ENCODE measurements at places on chromosomes 1 and 21.

- DNase-seq: no peak
These were observed 791 bp upstream of the PIK3R3 start for GRCh38 chr1:46133181-46133658.

DNA sequence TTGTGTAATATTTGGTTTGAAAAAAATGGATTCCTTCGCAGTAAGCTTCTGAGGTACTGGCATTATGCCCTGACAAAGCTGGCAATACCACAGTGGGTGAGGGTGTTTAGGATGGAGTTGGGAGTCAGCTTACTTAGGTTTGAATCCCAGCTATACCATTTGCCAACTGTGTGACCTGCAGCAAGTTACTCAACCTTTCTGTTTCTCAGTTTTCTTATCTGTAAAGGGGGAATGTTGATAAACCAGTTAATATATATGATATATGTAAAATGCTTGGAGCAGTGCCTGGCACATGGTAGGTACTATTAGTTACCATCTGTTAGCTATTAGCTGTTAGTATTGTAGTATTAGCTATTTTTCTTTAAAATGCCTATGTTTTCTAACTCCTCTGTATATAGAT is 4.9 kb upstream of the HDGF start:
- no peak for DNase-seq

DNA sequence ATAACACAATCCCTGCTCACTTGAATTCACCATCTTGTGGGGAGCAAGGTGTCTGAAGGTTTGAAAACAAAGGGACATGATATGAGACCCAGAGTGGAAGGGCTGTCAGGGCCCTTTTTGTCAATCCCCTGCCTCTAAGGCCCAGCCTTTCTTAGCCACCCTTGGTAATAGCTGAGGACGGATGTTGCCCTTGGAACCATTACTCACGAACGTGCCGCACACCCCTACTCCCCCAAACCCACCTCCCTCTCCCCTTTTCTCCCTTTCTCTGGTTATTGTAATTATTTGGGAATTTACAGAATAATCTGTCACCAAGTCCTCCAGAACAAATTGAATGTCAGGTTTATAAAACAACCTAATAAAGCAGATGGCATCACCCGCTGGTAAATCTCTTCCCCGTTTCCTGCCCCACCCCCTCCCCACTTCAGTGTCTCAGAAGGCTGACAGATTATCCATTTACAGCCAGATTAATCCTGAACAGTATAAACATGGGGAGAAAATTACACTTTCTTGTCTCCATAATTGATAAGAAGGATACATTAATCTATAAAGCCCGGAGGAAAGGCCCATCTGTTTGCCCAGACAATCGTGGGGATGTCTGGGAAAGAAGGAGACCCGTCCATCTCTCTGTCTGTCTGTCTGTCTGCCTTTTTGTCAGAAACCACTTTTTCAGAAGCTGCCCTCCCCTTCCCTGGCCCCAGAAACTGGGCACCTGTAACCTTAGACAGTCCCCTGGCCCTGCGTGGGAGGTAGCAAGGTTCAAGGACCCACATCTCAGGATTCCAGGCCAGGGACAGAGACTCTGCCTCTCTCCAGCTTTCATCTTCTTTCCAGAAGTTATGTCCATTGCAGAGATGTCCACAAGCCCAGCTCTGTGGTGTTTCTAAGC is 60.6 kb upstream of the CD34 start:
- DNase-seq: no peak

DNA sequence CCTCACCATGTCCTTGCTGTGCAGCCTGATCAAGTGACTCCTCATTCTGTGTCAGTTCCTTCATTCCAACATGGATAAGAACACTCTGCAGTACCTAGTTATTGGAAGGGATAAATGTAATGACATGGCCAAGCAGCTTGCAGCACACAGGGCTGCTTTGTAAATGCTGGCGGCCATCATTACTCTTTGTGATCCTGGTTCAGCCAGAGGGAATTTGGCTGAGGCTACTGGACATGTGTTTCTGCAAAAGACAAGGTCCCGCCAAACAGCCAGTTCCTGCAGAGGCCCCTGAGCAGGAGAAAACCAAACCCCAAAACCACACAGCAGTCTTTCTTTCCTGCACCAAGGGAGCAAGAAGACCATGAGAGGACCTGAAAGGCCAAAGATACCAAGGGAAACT is 495.8 kb downstream of the AJAP1 start:
- DNase-seq: no peak

DNA sequence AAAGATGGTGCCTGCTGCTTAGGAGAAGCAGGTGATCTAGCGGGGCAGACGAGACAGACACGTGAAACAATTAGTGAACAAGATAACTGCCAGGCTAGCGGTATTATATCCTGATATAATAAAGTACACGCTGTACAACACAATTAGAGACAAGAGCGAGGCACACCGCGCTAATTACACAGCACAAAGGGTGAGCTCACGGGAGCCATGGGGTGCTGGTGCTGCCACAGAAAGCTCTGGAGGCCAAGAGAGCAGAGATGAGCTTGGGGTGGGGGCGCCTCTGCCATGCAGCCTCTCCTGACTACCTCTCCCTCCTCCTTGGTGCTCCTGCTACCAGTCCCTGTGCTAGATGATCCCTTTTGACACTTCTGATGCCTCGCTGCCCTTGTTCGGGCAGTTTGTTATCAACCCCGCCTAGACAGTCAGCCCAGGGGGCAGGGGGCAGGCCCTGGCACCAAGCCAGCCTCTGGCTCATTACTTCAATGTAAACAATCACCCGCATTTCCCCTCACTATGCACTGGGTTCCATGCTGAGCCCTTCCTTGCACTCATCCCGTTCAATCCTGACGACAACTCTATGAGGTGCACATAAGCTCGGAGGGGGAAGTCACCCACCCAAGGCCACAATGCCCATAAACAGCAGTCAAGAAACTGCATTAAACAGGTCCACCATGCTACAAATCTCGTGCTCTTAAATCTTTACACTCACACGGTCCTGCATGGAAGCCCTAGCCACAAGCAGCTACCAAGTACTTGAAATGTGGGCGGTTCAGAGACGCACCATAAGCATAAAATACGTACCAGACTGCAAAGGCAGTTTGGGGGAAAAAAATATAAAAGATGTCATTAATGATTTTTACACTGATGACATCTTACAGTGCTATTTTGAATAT is 103.0 kb downstream of the SSBP3 start:
- DNase-seq: no peak

GRCh38 chr1:7267493-7267892 is 482.2 kb downstream of the CAMTA1 start:
- no peak for DNase-seq

- no peak for DNase-seq
These were observed 621.4 kb upstream of the RGS18 start for GRCh38 chr1:191536791-191537429.

DNA sequence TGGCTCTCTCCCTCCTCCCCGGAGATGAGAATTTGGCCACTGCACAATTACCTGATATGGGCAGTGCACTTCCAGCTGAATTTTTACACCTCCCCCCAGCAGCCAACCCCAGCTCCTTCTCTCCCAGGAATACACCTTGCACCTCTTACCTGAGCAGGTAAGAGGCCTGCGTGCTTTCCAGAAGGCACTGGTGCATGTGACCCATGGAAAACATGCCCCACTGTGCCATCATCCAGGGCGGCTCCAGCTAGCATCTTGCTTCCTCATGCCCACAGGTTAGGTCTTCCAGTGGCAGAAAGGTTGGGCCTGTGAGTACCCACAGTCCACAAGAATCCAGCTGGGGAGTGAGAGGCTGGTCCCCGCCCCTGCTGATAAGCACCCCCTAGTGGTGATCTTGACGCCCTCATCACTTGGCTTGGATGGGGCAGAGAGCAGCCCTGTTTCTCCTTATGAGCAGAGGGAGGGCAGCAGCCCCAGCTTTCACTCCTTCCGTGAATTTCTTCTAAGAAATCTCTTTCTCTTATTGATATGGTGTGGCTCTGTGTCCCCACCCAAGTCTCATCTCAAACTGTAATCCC is 57.8 kb downstream of the EDARADD start:
- no peak for DNase-seq

Data from stimulated activated CD8-positive, alpha-beta memory T cell treated with anti-CD3 and anti-CD28 coated beads, Interleukin-12 subunit alpha, Interleukin-12 subunit beta, amount 100 ng/mL, for 4 hours (primary cell).